ENCODE measurements at places on chromosomes 13 and 19.

GRCh38 chr19:35644987-35645679 lies 3.0 kb upstream of the COX6B1 start:
- peak; percentile 29 for DNase-seq

DNA sequence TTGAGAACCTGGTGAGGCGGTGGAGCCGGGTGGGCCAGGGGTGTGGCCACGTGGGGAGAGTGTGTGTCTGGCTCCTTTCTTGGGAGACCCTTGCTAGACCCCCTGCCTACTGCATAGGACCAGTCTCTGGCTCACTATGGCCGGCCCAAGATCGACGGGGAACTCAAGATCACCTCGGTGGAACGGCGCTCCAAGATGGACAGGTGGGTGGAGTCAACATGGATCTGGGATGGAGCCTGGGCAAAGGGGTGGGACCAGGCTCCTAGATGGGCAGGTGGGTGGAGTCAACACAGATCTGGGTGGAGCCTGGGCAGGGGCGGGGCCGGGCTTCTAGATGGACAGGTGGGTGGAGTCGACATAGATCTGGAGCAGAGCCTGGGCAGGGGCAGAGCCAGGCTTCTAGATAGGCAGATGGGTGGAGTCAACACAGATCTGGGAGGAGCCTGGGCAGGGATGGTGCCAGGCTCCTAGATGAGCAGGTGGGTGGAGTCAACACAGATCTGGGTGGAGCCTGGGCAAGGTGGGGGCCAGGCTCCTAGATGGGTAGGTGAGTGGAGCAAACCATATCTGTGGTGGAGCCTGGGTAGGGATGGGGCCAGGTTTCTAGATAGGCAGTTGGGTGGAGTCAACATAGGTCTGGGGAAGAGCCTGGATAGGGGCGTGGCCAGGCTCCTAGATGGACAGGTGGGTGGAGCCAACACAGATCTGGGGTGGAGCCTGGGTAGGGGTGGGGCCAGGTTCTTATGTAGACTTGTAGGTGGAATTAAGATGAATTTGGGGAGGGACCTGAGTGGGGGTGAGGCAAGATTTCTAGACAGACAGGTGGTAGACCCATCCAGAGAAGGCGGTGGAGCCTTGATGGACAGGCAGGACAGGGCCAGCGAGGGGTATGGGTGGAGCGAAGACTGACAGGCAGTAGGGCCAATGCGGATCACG lies 56.5 kb downstream of the VAV1 start:
- DNase-seq: no peak

GRCh38 chr13:36736119-36736726 lies 62.4 kb downstream of the SERTM1 start:
- peak; percentile 13 for DNase-seq

DNA sequence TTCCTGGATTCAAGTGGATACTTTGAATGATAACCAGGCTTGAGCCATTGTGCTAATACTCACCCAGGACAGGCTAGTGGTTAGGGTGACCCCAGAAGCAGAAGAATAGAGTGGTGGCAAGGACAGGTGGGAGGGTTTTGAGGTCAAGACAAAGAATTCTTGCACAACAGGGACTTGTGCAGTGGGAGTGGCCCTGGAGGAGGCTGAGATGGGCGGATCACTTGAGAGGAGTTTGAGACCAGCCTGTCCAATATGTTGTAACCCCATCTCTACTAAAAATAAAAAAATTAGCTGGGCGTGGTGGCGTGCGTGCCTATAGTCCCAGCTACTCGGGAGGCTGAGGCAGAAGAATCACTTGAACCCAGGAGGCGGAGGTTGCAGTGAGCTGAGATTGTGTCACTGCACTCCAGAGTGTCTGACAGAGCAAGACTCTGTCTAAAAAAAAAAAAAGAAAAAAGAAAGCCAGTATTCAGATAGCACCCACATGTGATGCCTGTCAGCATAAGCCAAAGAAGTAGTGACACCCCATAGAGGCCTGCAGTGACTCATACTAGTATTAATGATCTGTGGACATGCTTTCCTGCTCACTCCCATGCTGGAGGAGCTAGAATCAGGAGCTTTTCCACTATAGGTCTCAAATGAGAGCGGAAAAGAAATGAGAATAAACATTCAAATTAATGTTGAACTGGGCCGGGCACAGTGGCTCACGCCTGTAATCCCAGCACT lies 78.7 kb downstream of the RNF17 start:
- no peak for DNase-seq

DNA sequence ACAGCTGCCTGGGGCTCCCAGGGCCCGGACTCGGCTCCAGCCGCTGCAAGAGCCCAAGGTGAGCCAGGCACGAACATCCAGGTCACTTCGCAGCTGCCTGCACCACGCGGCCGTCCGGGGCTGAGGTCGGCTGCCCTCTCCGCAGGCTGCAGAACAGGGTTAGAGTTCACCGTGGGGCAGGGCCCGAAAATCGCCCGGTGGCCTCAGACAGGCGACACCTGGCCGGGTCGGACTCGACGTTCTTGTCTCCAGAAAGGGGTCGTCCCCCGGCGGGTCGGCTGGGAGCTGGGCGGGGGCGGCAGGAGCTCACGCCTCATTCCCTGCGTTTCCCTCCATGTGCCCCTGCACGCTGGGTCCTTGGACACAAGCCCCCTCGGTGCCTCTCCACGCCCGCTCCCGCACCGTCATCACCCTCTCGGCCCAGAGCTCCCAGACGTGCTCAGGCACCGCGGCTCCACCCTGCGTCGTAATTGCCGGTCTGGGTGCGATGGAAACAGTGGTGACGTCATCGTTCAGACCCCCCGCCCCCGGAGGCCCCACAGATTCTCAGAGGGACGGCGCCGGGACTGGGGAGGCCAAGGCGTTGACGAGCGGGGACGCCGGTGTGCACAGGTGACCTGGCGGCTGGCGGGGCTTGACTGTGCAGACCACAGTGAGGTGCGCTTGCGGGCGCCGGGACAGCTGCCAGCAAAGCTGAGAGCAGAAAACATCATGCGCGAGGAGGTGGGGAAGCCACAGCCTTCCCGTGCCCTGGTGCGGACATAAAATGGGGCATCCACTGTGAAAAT lies 4.0 kb upstream of the GRIN3B start:
- DNase-seq: peak; percentile 33

GRCh38 chr19:27962264-27962663 lies 1250.7 kb downstream of the UQCRFS1 start:
- no peak for DNase-seq
